ENCODE measurements at places on chromosomes 4 and X.

DNA sequence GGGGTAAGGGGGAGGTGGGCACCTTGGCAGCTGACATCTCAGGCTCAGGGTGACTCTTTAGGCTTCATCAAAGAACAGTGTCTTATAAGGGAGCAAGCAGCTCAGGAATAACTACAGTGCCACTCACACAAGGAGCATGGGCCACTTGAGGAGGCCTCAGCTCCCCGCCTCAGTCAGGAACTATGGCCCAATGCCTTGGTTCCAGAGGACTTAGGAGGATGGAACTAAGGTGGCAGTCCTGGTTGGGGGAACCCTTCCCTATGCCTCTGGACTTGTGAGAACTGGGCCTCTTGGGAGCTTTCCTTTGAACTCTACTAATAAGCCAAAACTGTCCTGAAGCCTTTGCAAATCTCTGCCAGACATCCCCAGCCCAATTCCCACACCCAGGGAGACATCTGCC is 160.6 kb downstream of the EFNB1 start:
- DNase-seq: no peak

- peak; percentile 28 for DNase-seq
Measured at GRCh38 chr4:84931961-84932360, 34.5 kb downstream of the WDFY3 start.

- DNase-seq: peak; percentile 3
Measured at GRCh38 chr4:39658756-39659155, 20.1 kb upstream of the SMIM14 start.

DNA sequence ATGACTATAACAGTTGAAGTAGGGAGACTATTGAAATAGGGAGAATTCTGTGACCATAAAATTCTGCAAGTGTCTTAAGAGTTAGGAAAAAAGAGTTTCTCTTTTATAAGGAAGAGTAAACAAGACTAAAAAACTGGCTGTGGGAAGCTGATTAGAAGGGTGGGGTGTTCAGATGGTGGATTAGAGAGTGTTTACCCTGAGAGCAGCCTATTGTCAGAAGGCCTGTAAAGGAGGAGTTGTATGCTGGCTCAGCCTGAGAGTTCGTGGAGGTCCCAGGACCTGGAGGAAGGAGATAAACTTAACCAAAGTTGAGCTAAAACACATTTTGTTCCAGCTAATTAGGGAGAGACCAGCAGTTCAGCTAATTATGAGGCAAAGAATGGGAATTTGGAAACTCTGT is 629.7 kb downstream of the PCDH7 start:
- no peak for DNase-seq

- no peak for DNase-seq
Measured at GRCh38 chrX:113728937-113729336, 854.9 kb upstream of the HTR2C start.

GRCh38 chrX:15977644-15978043 is 123.0 kb upstream of the AP1S2 start:
- peak; percentile 5 for DNase-seq
